ENCODE measurements at places on chromosomes 16 and 17.

- no peak for DNase-seq
- no peak overlapping the region for H3K27ac ChIP-seq
- peak overlapping the region; percentile 35 for H3K4me3 ChIP-seq
- H3K36me3 ChIP-seq, result no peaks in the 10 kb centered on the region
- peaks cover 18% of the 10 kb centered on the region for H3K4me1 ChIP-seq
Observed at GRCh38 chr17:80479246-80479566, 2.8 kb upstream of the NPTX1 start.

GRCh38 chr17:37735165-37735564, 9.7 kb downstream of the HNF1B start:
- DNase-seq, result no peak
- no peak overlapping the region for H3K27ac ChIP-seq
- H3K4me3 ChIP-seq, result no peak overlapping the region
- H3K36me3 ChIP-seq, result peaks cover 9% of the 10 kb centered on the region
- no peaks in the 10 kb centered on the region for H3K4me1 ChIP-seq

- DNase-seq, result peak; percentile 15
- H3K36me3 ChIP-seq, result peaks cover 46% of the 10 kb centered on the region
- no peak overlapping the region for H3K27ac ChIP-seq
- no peaks in the 10 kb centered on the region for H3K27me3 ChIP-seq
- H3K4me3 ChIP-seq, result no peak overlapping the region
Observed at GRCh38 chr17:77501101-77501566, 360.4 kb downstream of the SEC14L1 start.

GRCh38 chr17:4881761-4882555, 17.4 kb upstream of the C17orf107 start:
- DNase-seq, result peak; percentile 50
- no peak overlapping the region for H3K27ac ChIP-seq
- H3K36me3 ChIP-seq, result peaks cover 60% of the 10 kb centered on the region
- no peaks in the 10 kb centered on the region for H3K27me3 ChIP-seq

- no peak overlapping the region for H3K27ac ChIP-seq
- H3K27me3 ChIP-seq, result no peaks in the 10 kb centered on the region
- no peak overlapping the region for H3K4me3 ChIP-seq
- peaks cover 5% of the 10 kb centered on the region for H3K36me3 ChIP-seq
- H3K4me1 ChIP-seq, result peaks cover 9% of the 10 kb centered on the region
Observed at GRCh38 chr16:22222998-22223397, 16.9 kb downstream of the EEF2K start.

DNA sequence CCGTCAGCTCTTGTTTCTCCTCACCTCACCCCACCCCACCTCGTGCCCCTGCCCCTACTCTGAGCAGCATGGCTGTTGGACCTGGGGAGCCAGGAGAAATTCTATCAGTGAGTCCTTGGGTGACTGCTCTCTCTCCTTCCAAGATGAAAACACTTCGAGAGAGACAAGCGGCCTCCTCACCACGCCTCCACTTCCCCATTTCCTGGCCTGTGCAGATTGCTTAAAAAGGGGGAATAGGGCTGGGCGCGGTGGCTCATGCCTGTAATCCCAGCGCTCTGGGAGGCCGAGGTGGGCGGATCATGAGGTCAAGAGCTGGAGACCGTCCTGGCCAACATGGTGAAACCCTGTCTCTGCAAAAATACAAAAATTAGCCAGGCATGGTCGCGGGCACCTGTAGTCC, 9.5 kb downstream of the DLX4 start:
- no peaks in the 10 kb centered on the region for H3K36me3 ChIP-seq
- H3K4me3 ChIP-seq, result no peak overlapping the region
- peaks cover 74% of the 10 kb centered on the region for H3K27me3 ChIP-seq
- DNase-seq, result no peak

- H3K27ac ChIP-seq, result no peak overlapping the region
- H3K4me1 ChIP-seq, result peaks cover 27% of the 10 kb centered on the region
- H3K27me3 ChIP-seq, result no peaks in the 10 kb centered on the region
- H3K4me3 ChIP-seq, result no peak overlapping the region
Observed at GRCh38 chr17:82878527-82878926, 38.7 kb upstream of the ZNF750 start.

- DNase-seq, result no peak
- no peak overlapping the region for H3K4me3 ChIP-seq
- H3K27ac ChIP-seq, result no peak overlapping the region
- no peaks in the 10 kb centered on the region for H3K36me3 ChIP-seq
- no peaks in the 10 kb centered on the region for H3K4me1 ChIP-seq
- no peaks in the 10 kb centered on the region for H3K27me3 ChIP-seq
Observed at GRCh38 chr16:9549487-9549886, 458.0 kb downstream of the HAPSTR1 start.

- DNase-seq, result no peak
- no peaks in the 10 kb centered on the region for H3K36me3 ChIP-seq
- no peak overlapping the region for H3K27ac ChIP-seq
- H3K4me3 ChIP-seq, result no peak overlapping the region
- H3K4me1 ChIP-seq, result no peaks in the 10 kb centered on the region
Observed at GRCh38 chr16:54957403-54958166, 26.9 kb downstream of the IRX5 start.

Data from activated B cell treated with CpG ODN at 0.5 μM for 24 hours (primary cell).